Stomach (tissue), 19 donors: ENCODE measurements at places on chromosomes 12 and 14. TPM values are rescaled to one million over a fixed set of nuclear protein-coding genes. Genes with fewer than 3 reads are reported as not detected.
A peak's percentile ranks its signal among the peaks of the same experiment; 100 is the strongest.

Gene SIX6
- not detected for total RNA-seq

GRCh38 chr12:62643486-62643885, 176.9 kb downstream of the MON2 start:
- H3K27me3 ChIP-seq, result no peaks in the 10 kb centered on the region
- H3K4me1 ChIP-seq, result peaks cover 6% of the 10 kb centered on the region
- H3K36me3 ChIP-seq, result peaks cover 8% of the 10 kb centered on the region
- no peak overlapping the region for H3K27ac ChIP-seq
- no peak for DNase-seq

GRCh38 chr12:42570076-42570475, 19.5 kb downstream of the PRICKLE1 start:
- no peaks in the 10 kb centered on the region for H3K36me3 ChIP-seq
- no peak overlapping the region for H3K4me3 ChIP-seq
- peaks cover 28% of the 10 kb centered on the region for H3K4me1 ChIP-seq
- H3K27ac ChIP-seq, result peak overlapping the region; percentile 20
- no peaks in the 10 kb centered on the region for H3K27me3 ChIP-seq

DNA sequence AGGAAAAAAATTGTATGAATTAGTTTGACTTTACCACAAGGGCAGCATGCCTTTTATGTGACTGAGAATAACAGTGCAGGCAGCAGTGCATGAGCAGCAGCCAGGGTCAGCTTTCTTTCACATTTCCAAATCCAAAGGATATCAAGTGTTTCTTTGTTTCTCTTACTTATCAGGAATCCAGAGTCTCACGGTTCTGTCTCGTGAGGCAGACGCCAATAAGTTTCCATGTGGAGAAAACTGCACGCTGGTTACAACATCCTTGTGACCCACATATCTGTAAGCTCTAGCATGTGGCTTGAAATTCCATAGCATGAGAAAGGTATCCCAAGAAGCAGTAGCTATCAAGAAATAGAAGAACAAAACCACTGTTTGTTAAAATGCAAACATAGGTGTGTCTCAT, 27.6 kb downstream of the GALNT4 start:
- H3K4me1 ChIP-seq, result peaks cover 13% of the 10 kb centered on the region
- H3K27me3 ChIP-seq, result no peaks in the 10 kb centered on the region
- peak; percentile 43 for DNase-seq
- peak overlapping the region; percentile 56 for H3K27ac ChIP-seq
- H3K36me3 ChIP-seq, result no peaks in the 10 kb centered on the region

Gene FAR2
- 9.3 TPM for total RNA-seq

Gene VDR
- 22.3 TPM for total RNA-seq

Gene KLRF1
- 2.2 TPM for total RNA-seq

Gene TOMM20L
- not detected for total RNA-seq

Gene IFNG-AS1
- not detected for total RNA-seq
